Stimulated activated CD8-positive, alpha-beta memory T cell treated with anti-CD3 and anti-CD28 coated beads, Interleukin-7, amount 100 ng/mL, for 1 hour (primary cell): ENCODE measurements at places on chromosomes 12 and 14.
A peak's percentile ranks its signal among the peaks of the same experiment; 100 is the strongest.

DNA sequence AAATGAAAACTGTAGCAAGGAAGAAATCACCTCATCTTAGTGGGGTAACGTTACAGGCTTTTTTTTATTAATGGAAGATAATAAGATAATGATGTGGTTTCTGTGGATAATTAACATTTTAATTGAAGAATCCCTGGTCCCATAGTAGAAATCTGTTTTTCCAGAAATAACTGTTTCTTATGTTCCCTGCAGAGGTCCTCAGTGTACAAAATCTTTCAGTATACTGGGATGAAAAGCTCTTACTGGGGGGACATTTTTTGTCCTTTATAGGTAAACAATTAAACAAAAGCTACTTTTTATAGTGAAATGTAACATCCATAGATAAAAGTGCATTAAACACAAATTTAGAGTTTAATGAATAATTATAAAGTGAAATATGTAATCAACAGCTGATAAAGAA lies 312.2 kb downstream of the ATXN7L3B start:
- no peak for DNase-seq

DNA sequence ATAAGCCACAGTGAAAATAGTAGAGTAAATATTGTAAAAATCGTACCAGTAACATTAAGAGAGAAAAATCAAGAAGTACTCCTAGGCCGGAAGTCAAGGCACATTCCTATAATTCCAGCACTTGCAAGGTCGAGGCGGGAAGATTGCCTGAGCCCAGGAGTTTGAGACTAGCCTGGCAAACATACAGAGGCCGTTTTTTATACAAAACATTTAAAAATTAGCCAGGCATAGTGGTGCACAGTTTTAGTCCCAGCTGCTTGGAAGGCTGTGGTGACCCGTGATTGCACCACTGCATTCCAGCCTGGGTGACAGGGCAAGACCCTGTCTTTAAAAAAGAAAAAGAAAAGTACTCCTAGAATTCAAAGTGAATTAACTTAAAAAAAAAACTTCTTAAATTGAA lies 341.8 kb downstream of the C12orf50 start:
- DNase-seq, result no peak

DNA sequence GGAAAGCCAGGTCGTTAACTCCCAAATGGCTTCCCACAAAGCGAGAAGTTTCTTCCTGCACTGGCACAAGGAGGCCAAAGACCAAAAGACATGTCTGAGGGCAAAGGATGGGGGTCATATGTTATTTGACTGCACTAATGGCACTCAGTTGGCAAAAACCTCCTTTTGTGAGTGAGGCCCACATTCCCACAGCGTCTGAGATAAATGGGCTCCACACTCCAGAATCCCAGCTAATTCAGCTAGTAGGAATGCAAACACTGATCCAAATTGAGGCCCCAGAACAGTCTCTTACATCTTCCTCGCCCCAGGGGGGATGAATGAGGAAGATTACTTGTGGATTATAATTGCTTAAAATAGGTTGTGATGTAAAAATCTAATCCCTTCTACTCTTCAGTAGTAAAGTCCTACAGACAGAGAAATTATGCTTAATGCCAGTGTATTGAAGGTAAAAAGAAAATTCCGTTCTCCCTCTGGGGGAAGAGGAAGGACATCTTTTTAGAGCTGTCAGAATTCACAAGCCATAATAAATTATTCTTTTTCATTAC lies 86.4 kb upstream of the PIWIL1 start:
- DNase-seq, result no peak

- no peak for DNase-seq
Observed at GRCh38 chr14:23115039-23115731, 3.9 kb downstream of the CEBPE start.

DNA sequence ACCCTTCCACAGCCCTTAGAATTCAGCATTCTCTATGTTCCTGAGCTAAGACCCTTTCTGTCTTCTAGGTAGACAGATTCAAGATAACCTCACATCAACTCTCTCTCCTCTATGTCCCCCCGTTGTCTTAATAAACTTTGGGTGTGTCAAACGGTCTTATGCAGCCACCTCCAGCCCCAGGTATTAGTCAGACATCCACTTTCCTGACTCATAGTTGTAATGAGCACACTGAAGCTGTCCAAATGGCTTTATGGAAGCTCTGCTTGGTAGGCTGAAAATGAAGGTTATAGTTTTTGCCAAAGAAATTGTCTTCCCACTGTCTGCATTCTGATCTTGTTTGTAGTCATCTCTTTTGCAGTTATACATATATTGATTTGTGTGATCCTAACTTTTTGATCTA lies 482.0 kb downstream of the RMST start:
- no peak for DNase-seq

DNA sequence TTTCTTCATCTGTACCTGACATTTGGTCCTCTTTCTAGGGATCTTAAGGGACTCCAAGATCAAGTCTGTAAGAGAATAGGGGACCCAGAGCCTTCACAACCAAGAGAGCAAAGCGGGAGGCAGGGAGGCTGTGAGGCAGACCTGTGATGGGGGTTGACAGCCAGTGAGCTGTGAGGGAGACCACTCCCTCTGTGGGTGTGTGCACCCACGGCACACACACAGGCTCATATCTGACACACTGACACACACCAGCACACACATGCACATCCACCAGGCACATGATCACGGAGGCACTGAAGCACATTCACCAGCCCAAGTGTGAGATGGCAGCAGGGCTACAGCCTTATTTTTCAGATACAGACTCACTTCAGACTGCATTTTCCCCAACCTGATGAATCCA lies 55.2 kb downstream of the SPTB start:
- DNase-seq, result no peak

GRCh38 chr14:80585506-80585835 lies 356.1 kb downstream of the CEP128 start:
- DNase-seq, result no peak

GRCh38 chr12:8559676-8560075 lies 19.0 kb upstream of the CLEC4E start:
- DNase-seq, result no peak

GRCh38 chr14:43418324-43418723 lies 1088.8 kb downstream of the FSCB start:
- no peak for DNase-seq

DNA sequence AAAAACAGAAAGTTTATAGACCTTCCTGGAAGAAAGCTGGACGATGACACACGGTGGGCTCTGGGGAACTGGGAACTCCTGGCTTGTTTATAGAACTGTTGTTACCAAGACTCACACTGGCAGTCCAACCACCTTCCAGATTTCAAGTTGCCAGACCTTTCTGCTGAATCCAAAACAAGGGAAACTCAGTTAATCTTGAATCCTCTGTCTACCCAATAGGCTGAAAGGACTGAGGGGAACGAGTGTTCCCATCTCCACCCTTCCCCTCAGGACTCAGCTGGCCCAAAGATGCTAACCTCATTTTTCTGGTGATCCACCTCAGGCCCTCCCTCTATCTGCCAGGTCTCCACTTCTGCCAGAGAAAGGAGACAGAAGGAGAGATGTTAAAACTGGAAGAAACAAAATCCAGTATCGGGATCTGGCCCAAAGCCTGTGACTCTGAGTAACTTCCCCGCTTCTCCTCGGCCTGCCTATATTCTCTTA lies 231.4 kb downstream of the ANO2 start:
- DNase-seq, result no peak

GRCh38 chr12:52925717-52926595 lies 21.1 kb upstream of the KRT8 start:
- DNase-seq, result no peak

DNA sequence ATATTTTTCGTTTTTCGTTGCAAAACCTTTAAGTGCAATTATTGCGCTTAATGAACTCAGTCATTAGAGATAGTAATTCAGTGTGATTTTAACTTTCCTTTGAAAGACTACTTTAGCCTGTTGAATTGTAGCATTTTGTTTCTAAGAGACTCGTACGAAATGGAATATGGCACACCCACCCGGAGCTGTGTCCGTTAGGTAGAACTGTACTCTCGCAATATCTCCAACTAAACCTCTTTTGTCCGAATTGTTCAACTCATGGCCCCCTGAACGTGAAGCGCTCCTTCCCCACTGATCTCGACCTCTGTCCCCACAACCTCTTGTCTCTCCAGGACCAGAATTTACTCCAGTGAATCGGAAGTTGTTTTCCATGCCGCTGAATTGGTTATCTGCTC lies 800 bp downstream of the PCNX4 start:
- DNase-seq, result no peak

DNA sequence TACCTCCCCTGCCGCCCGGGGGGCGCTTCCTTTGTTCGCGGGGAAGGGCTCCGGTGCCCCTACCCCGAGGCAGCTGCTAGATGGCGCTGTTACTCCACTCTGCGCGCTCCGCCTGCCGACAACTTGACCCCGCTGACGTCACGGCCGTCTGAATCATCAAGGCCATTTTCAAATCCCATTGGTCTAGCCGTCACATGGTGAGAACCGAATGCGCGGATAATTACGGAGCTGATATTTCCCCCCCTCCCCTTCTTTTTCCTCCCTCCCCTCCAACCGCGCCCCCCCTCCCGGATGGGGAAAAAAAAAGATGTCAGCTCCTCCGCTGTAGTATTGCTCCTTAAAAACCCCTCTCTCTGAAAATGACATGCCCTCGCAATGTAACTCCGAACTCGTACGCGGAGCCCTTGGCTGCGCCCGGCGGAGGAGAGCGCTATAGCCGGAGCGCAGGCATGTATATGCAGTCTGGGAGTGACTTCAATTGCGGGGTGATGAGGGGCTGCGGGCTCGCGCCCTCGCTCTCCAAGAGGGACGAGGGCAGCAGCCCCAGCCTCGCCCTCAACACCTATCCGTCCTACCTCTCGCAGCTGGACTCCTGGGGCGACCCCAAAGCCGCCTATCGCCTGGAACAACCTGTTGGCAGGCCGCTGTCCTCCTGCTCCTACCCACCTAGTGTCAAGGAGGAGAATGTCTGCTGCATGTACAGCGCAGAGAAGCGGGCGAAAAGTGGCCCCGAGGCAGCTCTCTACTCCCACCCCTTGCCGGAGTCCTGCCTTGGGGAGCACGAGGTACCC lies at the start of gene HOXC10:
TSS of gene HOXC10 (plus strand) at position 246 of the 791 bp plus-strand sequence. CDS start at position 360, 114 bp downstream.
- peak; percentile 27 for DNase-seq

- DNase-seq, result no peak
Observed at GRCh38 chr12:2080604-2081003, 27.8 kb downstream of the CACNA1C start.

GRCh38 chr12:76688631-76689030 lies 75.3 kb upstream of the ZDHHC17 start:
- DNase-seq, result no peak

DNA sequence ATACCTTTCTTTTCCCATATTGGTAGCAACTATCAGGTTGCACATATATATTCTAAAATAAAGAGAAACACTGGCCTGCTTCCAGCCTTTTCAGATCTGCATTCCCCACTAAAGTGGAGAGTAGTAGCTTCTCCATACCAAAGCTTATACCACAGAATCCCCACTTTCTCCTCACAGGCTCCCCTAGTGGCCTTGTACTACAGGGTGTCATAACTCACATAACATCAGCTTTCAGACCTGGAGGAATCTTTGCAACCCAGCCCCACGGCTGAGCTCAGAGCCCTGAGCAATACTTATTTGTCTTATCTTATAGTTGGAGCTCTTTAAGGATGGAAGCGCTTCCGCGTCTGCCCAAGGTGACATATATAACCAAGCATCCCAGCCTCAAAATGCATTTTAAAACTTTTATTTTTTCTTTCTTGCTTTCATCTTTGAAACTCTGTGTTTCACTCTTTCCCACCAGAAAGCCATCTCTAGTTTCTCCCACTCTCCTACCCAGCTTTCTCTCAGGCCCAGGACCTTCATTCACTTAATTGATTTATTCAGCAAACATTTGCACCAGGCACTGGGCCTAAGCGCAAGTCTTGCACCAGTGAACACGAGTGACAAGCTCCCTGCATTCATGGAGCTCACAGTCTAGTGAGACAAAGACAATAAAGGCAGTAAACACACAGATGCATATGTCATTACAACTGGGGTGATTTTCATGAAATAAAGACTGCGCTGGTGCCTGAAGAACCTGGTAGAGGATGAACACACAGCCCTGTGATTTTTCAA lies 254.7 kb downstream of the IPO8 start:
- DNase-seq, result no peak

DNA sequence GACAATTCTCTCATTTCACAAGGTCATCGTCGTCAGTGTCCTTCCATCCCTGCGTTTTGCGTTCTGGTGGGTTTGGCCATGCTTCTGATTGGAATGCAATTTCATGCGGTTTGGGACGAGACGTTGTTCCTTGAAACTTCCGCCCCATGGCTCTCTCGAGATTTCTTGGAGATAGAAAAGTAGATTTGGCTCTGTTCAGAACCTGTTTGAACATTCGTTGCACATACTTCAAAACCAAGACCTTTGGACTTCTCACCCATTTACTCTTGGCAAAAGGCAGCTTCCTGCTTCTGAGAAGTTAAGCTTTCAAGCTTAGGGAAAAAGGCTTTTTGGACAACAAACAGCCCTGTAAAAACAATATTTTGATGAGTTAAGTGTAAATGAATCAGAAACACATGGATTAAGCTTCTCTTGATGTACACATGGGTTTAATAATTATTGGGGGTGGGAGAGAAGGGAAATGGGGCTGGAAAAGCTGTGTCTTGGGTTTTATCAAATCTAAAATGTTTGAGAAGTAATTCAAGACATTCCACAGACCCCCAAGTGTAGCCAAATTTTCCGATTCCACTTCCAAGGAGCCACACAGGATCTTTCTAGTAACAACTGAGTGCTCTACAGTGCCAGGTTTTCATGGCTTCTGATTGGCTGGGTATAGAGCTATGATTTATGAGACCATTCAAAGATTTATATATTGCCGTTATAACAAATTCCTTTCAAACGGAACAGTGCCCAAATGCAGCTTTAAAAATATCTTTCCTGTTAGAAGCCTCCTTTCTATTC lies 467.2 kb downstream of the MED13L start:
- no peak for DNase-seq

GRCh38 chr12:130462558-130463274 lies 125.0 kb downstream of the PIWIL1 start:
- DNase-seq, result no peak

- DNase-seq, result no peak
Observed at GRCh38 chr12:130226771-130227170, 64.5 kb downstream of the FZD10 start.

DNA sequence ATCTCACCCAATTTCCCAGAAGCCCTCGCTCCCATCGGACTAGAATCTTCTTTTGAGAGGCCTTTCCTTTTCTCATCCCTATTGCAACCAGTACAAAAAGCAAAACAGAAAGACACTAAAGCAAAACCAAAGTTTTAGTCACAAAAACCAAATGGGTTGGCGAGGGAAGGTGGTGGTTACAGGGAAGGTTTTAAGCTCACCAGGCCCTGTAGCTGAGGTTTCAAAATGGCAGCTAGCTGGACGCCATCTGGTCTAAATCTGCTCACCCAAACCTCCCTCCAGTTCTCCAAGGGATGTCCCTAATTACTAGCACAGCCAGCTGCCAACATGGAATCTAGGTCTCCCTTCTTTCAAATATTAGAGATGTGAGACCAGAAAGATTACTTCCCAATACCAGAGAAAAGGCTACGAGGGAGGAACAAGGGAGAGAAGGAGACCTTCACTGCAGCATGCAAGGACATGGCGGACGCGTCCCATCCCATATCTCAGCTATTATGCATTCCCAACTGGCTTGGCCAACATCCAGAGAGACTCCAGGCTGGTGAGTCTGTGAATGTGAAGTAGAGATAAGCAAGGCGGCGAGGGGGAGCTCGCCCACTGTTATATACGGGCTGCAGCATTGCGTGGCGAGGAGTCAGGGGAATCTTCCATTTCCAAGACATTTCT lies 70.8 kb downstream of the DPF3 start:
- DNase-seq, result no peak

- DNase-seq, result no peak
Observed at GRCh38 chr14:59155886-59156285, 32.6 kb upstream of the DAAM1 start.
